ENCODE measurements at places on chromosomes 7 and 10.

DNA sequence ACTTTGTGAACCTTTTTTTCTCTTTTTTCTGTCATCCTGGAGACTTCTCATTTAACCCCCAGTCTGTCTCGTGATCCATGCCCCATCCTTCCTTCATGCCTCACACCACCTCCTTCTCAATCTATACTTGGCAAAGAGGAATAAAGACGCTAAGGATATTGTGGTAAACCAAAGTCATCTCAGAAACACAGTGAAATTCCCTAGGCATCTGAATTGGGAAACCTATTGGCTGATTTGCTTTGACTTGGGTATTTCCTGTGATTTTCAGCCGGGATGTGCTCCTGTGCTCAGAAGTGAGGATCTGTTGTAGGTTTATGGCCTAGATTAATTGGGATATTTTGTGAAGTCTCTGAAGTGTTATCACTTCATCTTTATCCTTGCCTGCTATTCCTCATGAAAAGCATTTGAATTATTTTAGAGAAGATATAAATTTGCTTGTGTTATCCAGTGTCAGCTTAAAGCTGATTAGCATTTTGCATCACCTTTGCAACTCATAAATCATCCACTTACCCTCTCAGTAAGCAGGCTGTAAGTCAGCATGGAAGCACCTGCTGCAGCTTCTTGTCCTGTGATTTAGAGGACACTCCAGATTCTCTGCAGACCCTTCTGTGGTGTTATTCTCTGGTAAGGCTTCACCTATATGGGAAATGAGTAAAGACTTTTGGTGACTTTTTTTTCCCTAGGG, 138.0 kb downstream of the AUTS2 start:
- DNase-seq: no peak

GRCh38 chr10:33952692-33953360, 618.4 kb upstream of the NRP1 start:
- DNase-seq: no peak

GRCh38 chr7:158782761-158783401, 46.4 kb downstream of the ESYT2 start:
- DNase-seq: no peak

DNA sequence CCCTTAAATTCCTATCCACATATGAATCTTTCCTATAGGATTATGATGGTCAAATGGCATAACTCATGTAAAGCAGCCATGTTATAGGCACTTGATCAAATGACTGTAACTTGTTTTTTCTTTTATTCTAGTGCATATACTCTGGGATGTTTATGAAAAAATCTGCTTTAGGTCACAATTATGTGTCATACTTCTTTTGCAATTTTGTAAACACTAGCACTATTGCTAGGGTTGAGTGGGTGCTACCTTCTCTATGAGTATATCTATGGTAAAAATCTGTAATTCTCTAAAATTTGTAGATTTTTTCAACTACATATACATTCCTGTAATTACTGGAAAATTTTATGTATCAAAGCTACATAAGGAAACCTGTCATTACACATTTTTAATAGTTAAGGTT, 50.0 kb downstream of the HGF start:
- no peak for DNase-seq

DNA sequence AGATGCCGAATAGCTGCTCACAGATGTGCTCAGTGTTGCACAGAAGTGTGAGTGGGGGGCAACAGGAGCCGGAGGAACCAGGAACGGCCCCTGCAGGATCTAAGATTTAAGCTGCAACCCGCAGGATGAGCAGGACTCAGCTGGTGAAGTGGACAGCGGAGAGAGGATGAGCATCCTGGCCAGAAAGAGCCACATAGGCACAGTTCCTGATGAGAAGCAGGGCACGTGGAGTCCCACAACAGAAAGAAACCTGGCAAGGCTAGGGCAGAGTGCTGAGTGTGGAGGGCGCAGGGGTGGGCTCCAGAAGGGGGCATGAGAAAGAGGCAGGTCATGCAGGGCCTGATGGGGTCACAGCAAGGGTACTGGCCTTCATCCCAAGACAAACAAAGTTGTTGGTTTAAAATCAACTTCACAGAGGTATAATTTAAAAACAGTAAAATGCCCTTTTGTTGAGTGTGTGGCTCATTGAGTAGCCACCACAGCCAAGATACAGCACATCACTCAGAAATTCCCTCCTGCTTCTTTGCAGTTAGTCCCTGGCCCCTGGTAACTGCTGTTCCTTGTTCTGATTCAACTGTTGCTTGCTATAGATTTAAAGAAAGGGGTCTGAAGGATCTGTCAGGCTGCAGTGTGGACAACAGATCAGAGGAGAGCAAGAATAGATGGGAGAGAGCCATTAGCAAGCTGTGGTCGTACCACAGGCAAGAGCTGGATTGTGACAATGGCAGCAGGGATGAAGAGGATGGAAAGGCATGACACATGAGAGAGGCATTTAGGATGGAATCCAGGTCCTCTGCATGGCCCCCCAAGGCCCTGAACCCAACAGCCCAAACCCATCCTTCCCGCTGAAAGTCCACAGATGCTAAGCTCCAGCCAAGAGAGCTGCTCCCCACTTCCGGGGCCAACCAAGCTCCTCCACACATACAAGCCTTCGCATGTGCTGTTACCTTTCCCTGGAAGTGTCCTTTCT, 53.1 kb upstream of the OSBPL3 start:
- DNase-seq: no peak

DNA sequence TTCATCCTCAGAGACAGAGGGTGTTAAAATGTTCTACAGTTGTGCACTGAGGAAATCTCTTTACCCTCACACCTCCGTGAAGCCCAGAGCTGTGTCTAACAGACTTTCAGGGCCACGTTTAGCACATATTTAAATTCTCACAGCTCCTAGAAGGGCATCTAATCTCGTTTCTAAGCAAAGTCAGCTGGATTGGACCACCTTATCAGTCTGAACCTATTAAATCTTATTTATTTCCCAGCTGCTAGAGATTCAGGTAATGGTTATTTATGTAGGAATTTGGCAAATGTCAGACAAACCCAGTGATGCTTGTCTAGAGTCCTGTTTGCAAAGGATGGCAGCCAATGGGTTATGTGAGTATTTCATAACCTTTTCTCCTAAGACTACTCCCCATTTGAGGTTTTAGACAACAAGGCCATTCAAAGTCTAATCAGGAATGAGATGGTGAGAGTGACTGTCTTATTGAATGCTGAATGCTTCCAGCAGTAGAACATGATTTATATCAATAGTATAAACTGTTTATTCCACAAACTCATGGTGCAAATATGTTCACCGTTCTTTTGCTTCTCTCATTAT, 54.8 kb upstream of the EXOC4 start:
- DNase-seq: no peak

- no peak for DNase-seq
These were observed 42.2 kb downstream of the SUFU start for GRCh38 chr10:102545997-102546396.

- DNase-seq: no peak
These were observed 154.3 kb downstream of the SLIT1 start for GRCh38 chr10:97031459-97031858.

DNA sequence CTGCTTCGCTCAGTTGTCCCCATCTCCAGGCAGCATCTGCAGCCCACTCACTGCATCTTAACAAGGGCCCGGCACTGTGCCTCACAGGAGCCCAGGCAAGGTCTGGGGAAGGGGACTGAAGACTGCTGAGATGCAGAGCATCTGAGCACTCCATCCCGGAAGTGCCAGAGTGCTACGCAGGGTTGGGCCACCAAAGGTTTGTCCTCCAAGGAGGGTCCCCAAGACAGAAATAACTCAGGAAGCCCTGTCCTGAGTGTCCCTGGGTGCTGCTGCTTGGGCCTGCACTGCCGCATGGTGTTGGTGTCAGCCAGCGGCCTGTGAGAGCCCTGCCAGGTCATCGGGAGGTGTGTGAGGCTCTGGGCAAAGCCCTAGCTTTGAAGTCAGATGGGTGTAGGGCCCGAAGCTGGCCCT, 288.2 kb upstream of the ZMIZ1 start:
- no peak for DNase-seq

- DNase-seq: no peak
These were observed 47.7 kb downstream of the EMX2 start for GRCh38 chr10:117590101-117590875.

DNA sequence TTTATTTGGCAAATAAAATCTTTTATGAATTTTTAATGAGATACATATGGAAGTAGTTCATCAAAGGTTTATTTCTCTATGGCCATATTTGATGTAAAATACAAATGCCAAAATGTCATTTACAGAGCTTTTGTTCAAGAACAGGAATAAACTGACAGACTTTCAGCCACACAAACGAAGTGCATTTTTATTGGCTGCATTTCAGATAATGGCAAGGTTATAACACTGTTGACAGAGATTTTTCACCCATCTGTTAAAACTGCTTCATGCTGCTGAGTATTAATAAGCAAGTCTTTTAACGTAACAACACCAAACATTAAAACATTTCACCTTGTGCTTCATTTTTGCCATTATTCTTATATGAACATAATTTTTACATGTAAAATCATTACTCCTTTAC, 254.4 kb downstream of the ANKRD7 start:
- no peak for DNase-seq

GRCh38 chr7:82105463-82105862, 335.6 kb upstream of the HGF start:
- no peak for DNase-seq

- DNase-seq: no peak
These were observed 277.8 kb downstream of the WDR37 start for GRCh38 chr10:1333981-1334380.

DNA sequence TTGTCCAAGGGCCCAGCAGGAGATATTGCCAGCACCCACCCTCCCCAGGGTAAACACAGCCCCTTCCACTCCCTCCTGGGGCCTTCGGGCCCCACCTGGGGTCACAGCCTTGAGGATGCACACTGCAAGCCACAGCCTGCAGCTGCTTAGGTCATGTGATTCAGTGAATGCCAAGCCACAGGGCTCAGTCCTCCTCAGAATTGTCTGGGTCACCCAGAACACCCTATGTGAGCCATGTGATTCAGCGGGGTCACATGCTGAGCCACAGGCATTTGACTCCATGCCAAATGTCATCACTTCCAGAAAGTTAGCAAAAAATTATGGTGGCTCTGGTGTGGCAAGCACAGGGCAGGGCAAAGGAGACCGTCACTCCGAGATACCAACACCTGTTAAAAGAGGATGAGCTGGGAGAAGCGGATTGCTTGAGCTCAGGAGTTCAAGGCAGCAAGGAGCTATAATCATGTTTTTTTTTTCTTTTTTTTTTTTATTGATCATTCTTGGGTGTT, 17.2 kb upstream of the PSAP start:
- no peak for DNase-seq

GRCh38 chr10:123427165-123427786, 238.9 kb upstream of the GPR26 start:
- DNase-seq: no peak

DNA sequence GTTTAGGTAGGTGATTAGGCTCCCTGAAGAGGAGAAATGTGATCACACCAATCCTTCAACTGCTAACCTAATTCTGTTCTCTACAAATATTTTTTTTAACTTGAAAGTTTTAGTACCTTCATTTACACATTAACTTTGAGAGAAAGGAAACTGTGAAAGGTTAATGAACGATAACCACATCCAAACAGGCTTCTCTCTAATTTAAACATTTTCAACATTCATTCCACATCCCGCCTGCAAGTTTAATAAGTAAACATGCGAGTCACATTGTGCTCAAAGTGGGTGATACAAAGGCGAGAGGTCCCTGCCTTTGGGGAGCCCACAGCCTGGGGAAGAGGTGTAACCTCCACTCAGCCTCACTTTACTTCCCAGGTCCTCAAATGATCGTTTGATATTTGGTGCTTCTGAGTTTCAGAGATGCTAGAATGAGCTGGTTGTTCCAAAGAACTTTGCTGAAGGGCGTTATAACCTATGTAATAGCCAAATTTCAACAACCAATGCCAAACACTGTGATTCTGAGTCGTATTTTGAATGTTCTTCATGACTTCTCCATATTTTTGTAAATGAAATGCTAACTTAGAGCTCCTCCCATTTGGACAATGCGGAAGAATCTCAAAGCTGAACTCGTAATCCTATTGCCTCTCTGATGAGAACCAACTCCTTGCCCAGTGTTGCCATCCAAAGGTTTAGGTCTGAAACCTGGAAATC, 47.5 kb downstream of the DENND2A start:
- DNase-seq: no peak

- DNase-seq: no peak
These were observed 1019.4 kb downstream of the TYW1 start for GRCh38 chr7:68015978-68016532.

- no peak for DNase-seq
These were observed 126.5 kb downstream of the ARID5B start for GRCh38 chr10:62027841-62028501.

GRCh38 chr7:107274506-107274905, 105.7 kb downstream of the HBP1 start:
- DNase-seq: no peak

- no peak for DNase-seq
These were observed 2.4 kb upstream of the TAS2R38 start for GRCh38 chr7:141975806-141976523.

DNA sequence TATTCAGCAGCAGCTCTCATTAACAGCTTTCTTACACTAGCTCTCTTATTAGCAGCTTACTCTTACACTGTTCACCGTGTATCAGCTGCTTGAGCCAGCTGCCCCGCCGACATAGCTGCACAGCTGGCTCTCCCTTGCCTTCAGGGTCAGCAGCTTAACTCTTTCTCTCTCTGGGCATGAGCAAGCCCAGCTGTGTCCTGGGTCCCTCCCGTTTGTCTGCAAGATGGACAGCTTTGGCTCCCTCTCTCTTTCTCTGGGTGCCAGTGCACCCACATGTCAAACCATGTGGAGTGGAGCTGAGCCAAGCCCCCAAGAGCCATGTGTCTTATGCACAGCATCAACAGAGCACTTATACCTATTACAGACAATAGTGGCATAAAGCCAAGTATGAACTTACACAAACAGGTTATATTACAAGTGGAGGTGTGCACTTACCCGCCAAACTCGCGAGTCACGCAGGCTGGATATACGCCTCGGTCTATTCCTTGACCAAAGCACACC, 35.7 kb upstream of the MTPAP start:
- DNase-seq: no peak

- no peak for DNase-seq
These were observed 1.1 kb downstream of the TRIM8 start for GRCh38 chr10:102645388-102645740.

DNA sequence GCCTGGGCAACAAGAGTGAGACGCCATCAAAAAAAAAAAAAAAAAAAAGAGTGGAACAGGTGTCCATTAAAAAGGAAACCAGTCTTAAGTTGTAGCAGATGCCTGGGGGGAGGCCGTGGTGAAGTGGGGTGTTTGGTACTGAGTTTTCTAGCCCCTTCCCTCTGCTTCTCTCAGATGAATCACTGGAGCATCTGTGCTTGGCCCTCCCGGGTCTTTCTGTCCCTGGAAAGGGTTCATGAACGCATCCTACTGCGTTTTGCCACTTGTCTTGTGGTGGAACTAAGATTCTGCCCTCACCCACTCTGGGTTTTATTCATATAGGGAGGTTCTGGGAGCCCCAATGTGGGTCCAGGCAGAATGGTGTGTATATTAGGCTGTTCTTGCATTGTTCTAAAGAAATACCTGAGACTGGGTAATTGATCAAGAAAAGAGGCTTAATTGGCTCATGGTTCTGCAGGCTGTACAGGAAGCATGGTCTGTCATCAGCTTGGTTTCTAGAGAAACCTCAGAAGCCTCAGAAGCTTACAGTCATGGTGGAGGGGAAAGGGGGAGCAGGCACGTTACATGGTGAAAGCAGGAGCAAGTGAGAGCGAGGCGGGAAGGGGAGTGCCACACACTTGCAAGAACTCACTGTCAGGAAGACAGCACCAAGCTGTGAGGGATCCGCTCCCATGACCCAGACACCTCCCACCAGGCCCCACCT, 63.5 kb downstream of the CAMK1D start:
- DNase-seq: no peak

GRCh38 chr7:31683445-31684225, 3.4 kb upstream of the PPP1R17 start:
- DNase-seq: no peak

GRCh38 chr10:97889461-97890265, 40.0 kb downstream of the GOLGA7B start:
- peak; percentile 4 for DNase-seq
